ENCODE measurements at places on chromosomes 2 and 18. TPM values are rescaled to one million over a fixed set of nuclear protein-coding genes. Genes with fewer than 3 reads are reported as not detected.

DNA sequence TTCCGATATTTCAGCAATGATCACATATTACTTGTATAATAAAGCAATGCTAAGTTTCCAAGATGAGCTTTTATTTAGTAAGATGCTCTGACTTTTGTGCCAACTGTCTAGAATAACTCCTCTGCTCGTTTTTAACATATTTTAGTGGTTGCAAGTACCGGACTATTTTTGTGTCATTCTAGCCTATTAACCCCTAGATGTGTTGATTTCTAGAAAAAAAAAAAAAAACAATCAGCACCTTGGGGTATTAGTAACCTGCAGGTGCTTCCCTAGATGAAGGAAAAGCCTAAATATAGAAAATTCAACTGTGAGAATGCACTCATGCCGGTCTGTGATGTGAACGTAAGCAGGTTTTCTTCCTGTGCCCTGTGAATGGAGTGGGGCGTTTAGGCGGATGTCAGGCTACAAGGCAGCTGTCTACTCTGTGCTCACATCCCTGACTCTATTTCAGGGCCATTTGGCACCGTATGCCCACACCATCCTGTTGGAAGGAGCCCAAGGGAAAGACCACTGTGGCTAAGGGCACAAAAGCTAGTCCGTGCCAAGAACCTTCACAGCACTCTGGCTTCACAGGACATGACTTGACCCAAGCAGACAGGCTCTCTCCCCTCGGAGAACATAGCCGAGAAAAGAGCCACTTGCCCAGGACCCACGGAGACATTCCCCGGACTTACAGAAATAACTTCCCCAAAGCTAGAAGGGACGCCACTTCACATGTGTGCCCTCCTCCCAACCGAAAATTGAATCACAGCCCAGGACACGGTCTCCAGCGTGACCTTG is 60.9 kb upstream of the AGAP1 start:
- no peak overlapping the region for H3K4me3 ChIP-seq
- H3K4me1 ChIP-seq = no peaks in the 10 kb centered on the region
- DNase-seq = no peak
- H3K36me3 ChIP-seq = no peaks in the 10 kb centered on the region
- H3K27me3 ChIP-seq = no peaks in the 10 kb centered on the region

GRCh38 chr2:120953066-120953756 is 217.5 kb downstream of the GLI2 start:
- H3K27me3 ChIP-seq = peaks cover 2% of the 10 kb centered on the region
- H3K4me1 ChIP-seq = no peaks in the 10 kb centered on the region
- DNase-seq = no peak
- H3K4me3 ChIP-seq = no peak overlapping the region
- H3K27ac ChIP-seq = no peak overlapping the region
- H3K36me3 ChIP-seq = no peaks in the 10 kb centered on the region

DNA sequence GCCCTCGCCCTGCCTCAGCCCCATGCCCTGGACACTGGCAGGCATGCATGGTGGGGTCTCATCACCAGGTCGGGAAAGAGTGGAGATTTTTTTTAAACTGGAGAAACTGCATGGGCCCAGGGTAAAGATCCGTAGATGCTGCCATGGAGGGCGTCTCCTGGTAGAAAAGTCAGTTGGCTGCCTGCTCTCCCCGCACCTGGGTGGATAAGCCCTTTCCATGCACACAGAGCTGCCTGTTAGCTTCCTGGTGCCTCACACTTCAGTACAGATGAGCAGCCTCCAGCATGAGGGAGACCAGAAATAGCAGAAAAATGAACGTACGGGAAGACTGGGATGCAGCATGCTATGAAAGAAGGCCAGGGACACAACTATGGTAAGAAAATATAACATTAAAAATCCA is 92.0 kb downstream of the ASAP2 start:
- peaks cover 2% of the 10 kb centered on the region for H3K27me3 ChIP-seq
- no peak for DNase-seq
- no peaks in the 10 kb centered on the region for H3K4me1 ChIP-seq
- H3K36me3 ChIP-seq = no peaks in the 10 kb centered on the region
- no peak overlapping the region for H3K4me3 ChIP-seq
- H3K27ac ChIP-seq = no peak overlapping the region

GRCh38 chr2:180446492-180446891 is 439.4 kb upstream of the CWC22 start:
- H3K27me3 ChIP-seq = no peaks in the 10 kb centered on the region
- no peak overlapping the region for H3K27ac ChIP-seq
- no peak overlapping the region for H3K4me3 ChIP-seq
- H3K36me3 ChIP-seq = no peaks in the 10 kb centered on the region

- no peak overlapping the region for H3K27ac ChIP-seq
- no peaks in the 10 kb centered on the region for H3K4me1 ChIP-seq
- no peak overlapping the region for H3K4me3 ChIP-seq
Observed at GRCh38 chr2:3435445-3435844, 56.0 kb downstream of the TRAPPC12 start.

DNA sequence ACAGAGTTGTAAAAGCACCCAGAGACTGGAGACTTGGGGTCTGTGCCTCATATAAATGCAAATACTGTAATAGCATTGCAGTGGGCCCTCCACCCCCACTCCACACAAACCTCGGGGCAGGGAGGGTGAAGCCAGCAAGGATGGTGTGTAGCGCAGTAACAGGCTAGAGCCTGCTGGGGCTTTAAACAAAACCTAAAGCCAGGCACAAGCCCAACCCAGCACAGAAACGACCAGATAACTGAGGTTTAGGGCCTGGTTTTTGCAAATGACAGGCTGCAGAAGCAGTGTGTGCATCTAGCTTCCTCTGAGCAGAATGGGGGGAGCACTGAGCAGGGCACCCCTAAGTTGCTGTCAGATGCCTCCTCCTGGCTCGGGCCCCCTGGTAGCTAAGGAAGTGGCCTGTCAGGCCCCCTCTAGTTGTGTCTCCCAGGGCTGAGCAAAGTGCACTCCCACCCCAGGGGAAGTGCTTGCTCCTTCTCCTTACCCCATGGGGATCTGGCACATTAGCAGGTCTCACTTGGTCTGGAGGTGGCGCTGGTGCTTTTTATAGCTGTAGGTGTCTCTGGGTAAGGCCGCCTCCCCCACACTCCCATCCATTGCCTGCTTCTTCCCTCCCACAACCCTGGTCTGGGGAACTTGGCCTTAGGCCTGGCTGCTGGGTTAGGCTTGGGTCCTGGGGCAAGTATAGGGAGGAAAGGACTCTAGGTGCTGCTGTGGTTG is 135.1 kb downstream of the CELF4 start:
- no peak overlapping the region for H3K4me3 ChIP-seq
- H3K36me3 ChIP-seq = no peaks in the 10 kb centered on the region
- no peaks in the 10 kb centered on the region for H3K27me3 ChIP-seq

DNA sequence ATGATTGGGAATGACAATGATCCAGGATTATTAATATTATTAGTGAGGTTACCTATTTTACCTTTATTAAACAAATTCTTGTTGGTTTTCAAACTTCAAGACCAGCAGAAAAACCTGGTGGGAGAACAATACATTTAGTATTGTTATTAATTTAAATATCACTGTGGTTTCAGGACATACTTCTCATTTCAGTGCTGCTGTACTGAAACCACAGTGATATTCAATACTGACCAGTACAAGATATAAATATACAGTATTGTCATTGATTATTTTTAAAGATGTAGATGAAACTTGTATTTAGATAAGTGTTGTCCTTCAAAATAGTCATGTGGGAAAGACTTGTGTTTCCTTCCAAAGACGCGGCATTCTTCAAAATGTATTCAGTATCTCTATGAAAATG is 1047.3 kb upstream of the CELF4 start:
- H3K27ac ChIP-seq = no peak overlapping the region
- H3K4me1 ChIP-seq = peaks cover 26% of the 10 kb centered on the region
- H3K27me3 ChIP-seq = no peaks in the 10 kb centered on the region
- no peaks in the 10 kb centered on the region for H3K36me3 ChIP-seq
- H3K4me3 ChIP-seq = no peak overlapping the region

DNA sequence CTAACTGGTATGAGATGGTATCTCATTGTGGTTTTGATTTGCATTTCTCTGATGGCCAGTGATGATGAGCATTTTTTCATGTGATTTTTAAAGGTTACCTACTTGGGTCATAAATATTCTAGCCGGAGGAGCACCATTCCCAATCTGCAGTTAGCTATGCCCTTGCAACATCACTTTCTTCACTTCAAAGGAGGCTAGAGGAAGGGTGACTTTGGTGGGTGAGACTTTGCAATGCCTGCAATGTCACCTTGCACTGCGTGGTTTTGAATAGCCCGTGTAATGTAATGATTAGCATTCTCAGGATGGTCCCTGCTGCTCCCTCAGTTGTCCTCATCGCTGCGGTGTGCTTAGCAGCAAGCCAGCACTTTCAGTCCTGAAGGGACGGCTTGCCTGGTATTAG is 56.1 kb upstream of the CHRNA1 start:
- DNase-seq = no peak
- no peaks in the 10 kb centered on the region for H3K4me1 ChIP-seq
- H3K36me3 ChIP-seq = no peaks in the 10 kb centered on the region
- no peak overlapping the region for H3K4me3 ChIP-seq
- H3K27ac ChIP-seq = no peak overlapping the region

Gene CDKL4
- not detected for total RNA-seq

- no peaks in the 10 kb centered on the region for H3K27me3 ChIP-seq
- no peak overlapping the region for H3K27ac ChIP-seq
- no peak overlapping the region for H3K4me3 ChIP-seq
- DNase-seq = no peak
- no peaks in the 10 kb centered on the region for H3K4me1 ChIP-seq
Observed at GRCh38 chr2:79453918-79454317, 58.9 kb upstream of the CTNNA2 start.

Gene SLC11A1
- 0.56 TPM for total RNA-seq

DNA sequence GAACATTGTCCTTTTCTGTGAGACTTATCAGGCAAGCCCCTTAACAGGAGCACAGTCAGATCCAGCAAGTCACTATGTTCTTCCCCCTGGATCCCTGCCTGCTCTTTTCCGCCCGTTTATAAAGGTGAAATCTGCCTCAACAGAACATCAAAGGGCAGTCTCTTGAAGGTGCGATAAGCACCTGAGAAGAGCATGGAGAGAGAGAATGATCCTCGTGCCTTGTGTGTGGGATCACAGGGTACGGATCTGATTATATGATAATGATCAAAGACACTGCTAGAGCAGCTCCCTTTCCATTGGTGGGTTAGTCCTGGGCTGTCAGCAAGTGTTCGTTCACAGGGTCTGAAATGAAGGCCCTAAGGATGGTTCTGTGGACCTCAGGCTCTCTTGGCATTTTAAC is 106.4 kb downstream of the ZAP70 start:
- no peak overlapping the region for H3K4me3 ChIP-seq
- H3K36me3 ChIP-seq = no peaks in the 10 kb centered on the region
- no peaks in the 10 kb centered on the region for H3K4me1 ChIP-seq
- H3K27ac ChIP-seq = no peak overlapping the region

Gene INPP5D
- 126 TPM for total RNA-seq

Gene LRRC30
- not detected for total RNA-seq

- no peak for DNase-seq
- H3K27ac ChIP-seq = no peak overlapping the region
- H3K36me3 ChIP-seq = no peaks in the 10 kb centered on the region
- peaks cover 4% of the 10 kb centered on the region for H3K27me3 ChIP-seq
Observed at GRCh38 chr2:121283670-121284462, 1.1 kb downstream of the TFCP2L1 start.

Gene TGFBRAP1
- 37.4 TPM for total RNA-seq

DNA sequence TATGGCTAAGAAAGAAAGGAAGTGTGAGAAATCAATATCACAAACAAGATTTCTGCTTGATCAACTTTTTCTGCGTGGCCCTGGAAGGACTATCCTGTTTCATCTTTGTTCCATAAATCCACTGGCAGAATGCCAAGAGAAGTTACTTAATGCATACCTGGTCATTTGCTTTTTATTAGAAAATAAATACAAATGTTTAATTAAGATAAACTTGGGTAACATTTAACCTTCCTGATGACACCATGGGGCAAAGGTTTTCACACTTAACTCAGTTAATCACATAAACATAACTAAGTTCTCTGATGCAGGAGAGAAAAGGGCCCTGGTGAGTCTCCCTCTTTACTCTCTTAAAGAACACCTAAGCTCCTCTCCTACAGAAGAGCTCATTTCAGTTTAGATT is 203.3 kb downstream of the AFF3 start:
- H3K36me3 ChIP-seq = no peaks in the 10 kb centered on the region
- no peak overlapping the region for H3K4me3 ChIP-seq
- no peak for DNase-seq
- no peak overlapping the region for H3K27ac ChIP-seq

- no peak overlapping the region for H3K27ac ChIP-seq
- H3K36me3 ChIP-seq = no peaks in the 10 kb centered on the region
- DNase-seq = no peak
- no peak overlapping the region for H3K4me3 ChIP-seq
- H3K4me1 ChIP-seq = no peaks in the 10 kb centered on the region
Observed at GRCh38 chr2:119879502-119879901, 119.8 kb downstream of the PTPN4 start.

DNA sequence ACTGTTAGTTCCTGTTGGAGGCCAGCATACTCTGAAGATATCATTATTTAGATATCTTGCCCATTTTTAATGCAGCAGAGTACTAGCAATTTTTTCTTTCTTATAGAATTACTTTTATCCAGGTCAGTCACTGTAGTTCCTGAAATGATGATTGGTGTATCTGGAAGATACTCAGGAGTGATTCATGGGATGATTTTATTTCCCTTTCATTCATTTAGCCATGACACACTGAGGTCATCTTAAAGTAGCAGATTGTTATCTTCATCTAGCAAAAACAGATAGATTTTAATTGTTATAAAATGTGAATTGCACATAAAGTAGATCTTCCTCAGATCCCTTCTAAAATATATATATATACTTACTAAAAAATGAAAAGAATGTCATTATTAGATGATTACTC is 109.1 kb downstream of the PIK3C3 start:
- no peaks in the 10 kb centered on the region for H3K4me1 ChIP-seq
- no peak overlapping the region for H3K4me3 ChIP-seq
- DNase-seq = no peak

Gene CABYR
- 1.0 TPM for total RNA-seq

GRCh38 chr2:240237609-240238174 is 97.2 kb upstream of the OTOS start:
- DNase-seq = no peak
- no peaks in the 10 kb centered on the region for H3K36me3 ChIP-seq
- H3K4me3 ChIP-seq = no peak overlapping the region

Gene MAL
- total RNA-seq = 1.8 TPM

Gene MTHFD2
- 192 TPM for total RNA-seq

DNA sequence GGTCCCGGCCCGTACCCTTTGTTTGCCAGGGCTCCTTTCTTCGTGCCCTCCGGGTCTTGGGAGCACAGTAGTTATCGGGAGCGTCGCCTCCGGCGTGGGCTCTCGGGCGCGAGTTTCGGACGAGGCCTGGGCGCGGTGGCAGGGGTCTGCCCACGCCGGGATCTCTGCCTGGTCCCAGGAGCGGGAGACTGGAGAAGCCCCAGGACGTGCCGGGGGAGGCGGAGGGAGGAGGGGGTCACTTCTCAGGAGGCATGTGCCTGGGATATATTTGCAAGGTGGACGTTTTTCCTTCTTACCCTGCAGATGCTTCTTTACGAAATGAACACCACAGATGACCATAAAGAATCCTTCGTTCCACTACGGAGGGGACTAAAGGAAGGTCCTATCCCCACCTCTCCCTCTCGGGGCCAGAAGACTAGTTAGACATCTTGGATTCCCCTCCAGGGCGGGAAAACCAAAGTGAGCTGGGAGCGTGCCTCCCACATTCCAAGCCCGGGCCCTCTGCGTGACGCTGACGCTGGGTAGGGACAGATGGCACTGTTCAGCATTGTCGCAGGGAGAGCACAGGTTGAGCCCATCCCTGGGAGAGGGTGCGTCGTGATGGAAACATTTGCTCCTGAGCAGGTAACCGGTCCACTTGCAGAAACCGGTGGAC is 483 bp upstream of the FHL2 start:
- H3K36me3 ChIP-seq = no peaks in the 10 kb centered on the region
- no peak overlapping the region for H3K27ac ChIP-seq
- H3K4me1 ChIP-seq = no peaks in the 10 kb centered on the region
- DNase-seq = no peak
- H3K4me3 ChIP-seq = no peak overlapping the region

GRCh38 chr2:69740502-69740951 is 1.4 kb upstream of the ANXA4 start:
- DNase-seq = no peak
- no peaks in the 10 kb centered on the region for H3K27me3 ChIP-seq
- peaks cover 8% of the 10 kb centered on the region for H3K4me1 ChIP-seq
